ENCODE measurements at places on chromosomes 4 and X. TPM values are rescaled to one million over a fixed set of nuclear protein-coding genes. Genes with fewer than 3 reads are reported as not detected.

DNA sequence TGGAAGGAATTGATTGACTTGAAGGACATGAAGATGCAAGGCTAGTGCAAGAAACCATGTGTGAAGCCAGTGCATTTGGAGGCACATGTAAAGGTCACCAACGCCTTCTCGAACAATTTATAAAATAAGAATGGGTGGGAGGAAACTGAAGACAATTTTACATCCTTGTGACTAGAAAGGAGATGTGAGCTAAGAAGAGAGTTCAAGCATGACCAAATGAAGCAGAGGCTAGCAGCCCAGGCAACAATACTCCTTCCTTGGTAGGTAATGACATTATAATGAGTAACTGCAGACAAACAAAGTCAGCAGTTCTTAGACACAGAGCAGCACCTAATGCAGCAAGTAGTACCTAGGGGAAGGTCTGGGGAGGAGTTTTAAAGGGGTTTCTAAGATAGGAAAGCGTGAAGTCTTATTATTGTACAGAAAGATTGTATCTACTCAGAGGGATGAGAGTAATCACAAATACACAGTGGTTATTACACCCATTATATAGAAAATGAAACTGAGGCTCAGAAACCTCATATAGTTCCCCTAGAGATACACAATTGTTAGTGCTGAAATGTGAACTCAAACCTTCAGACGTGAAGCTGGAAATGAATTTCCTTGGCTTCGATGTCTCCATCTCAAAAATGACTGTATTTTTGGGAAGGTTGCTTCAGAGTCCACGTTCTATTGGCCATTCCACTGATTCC is 56.1 kb downstream of the ATXN3L start:
- no peak overlapping the region for H3K4me3 ChIP-seq
- H3K27ac ChIP-seq, result no peak overlapping the region
- DNase-seq, result no peak
- peaks cover 9% of the 10 kb centered on the region for H3K4me1 ChIP-seq
- H3K27me3 ChIP-seq, result no peaks in the 10 kb centered on the region
- no peaks in the 10 kb centered on the region for H3K36me3 ChIP-seq

- H3K36me3 ChIP-seq, result no peaks in the 10 kb centered on the region
- no peak overlapping the region for H3K27ac ChIP-seq
- DNase-seq, result no peak
- no peaks in the 10 kb centered on the region for H3K27me3 ChIP-seq
- H3K4me3 ChIP-seq, result no peak overlapping the region
- H3K4me1 ChIP-seq, result no peaks in the 10 kb centered on the region
Observed at GRCh38 chr4:177509226-177509745, 67.0 kb upstream of the AGA start.

GRCh38 chrX:7083468-7084396 is 63.8 kb upstream of the STS start:
- peak overlapping the region; percentile 29 for H3K27ac ChIP-seq
- no peaks in the 10 kb centered on the region for H3K36me3 ChIP-seq
- H3K4me3 ChIP-seq, result no peak overlapping the region
- no peaks in the 10 kb centered on the region for H3K27me3 ChIP-seq

Gene MAOB
- not detected for total RNA-seq

DNA sequence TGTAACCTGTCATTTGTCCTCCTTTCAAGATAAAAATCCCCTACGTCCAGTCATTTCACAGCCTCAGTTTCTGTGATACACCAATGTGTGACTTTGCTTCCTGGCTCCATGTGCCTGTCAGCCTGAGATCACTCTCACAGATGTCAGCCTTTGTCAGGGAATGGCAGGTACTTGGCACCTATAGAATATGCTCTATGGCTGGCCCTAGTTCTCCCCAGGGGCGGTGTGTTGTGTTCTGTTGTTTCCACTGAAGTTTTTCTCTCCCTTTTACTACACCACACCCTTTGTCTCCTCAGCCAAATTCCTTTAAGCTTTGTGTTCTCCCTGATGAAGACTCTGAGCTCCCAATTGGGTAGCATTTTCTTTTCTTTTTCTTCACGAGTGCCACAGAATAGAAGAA is 81.7 kb downstream of the ALPK1 start:
- H3K36me3 ChIP-seq, result no peaks in the 10 kb centered on the region
- H3K4me3 ChIP-seq, result no peak overlapping the region
- peaks cover 14% of the 10 kb centered on the region for H3K4me1 ChIP-seq
- DNase-seq, result no peak

GRCh38 chr4:136136601-136137000 is 1395.7 kb downstream of the PCDH18 start:
- no peak for DNase-seq
- H3K4me3 ChIP-seq, result no peak overlapping the region
- H3K27me3 ChIP-seq, result no peaks in the 10 kb centered on the region
- H3K4me1 ChIP-seq, result no peaks in the 10 kb centered on the region

Data from SJSA1 (cell line).